ENCODE measurements at places on chromosomes 7 and 10.

DNA sequence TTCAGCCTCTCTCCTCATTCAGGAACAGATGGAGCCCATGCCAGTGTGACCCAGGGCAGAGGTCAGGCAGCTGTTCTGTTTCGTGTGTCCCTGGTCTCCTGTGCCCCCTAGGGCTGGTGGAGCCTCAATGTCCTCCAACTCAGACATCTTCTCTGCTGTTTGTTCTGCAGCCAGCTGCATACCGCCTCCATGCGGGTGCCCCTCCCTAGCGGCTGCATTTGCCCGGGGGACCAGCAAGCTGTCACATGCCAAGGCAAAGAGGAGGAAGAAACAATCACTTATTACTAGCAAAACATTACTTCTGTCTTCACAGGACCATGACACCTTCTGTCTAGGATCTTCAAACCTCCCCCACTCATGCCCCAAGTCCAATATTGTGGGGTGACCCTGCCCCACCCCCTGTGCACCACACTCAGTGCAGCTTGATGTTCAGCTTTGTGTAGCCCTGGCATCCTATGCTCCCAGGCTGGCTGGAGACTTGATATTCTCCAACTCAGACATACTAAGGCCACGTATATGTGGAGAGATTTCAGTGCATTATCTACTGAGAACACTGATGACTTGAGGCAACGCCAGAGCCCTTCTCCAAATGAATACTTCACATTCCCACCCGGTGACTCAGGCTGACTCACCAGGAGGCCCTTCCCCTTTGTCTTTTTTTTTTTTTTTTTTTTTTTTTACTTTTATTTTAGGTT lies 188.9 kb downstream of the SKIDA1 start:
- no peak for DNase-seq

DNA sequence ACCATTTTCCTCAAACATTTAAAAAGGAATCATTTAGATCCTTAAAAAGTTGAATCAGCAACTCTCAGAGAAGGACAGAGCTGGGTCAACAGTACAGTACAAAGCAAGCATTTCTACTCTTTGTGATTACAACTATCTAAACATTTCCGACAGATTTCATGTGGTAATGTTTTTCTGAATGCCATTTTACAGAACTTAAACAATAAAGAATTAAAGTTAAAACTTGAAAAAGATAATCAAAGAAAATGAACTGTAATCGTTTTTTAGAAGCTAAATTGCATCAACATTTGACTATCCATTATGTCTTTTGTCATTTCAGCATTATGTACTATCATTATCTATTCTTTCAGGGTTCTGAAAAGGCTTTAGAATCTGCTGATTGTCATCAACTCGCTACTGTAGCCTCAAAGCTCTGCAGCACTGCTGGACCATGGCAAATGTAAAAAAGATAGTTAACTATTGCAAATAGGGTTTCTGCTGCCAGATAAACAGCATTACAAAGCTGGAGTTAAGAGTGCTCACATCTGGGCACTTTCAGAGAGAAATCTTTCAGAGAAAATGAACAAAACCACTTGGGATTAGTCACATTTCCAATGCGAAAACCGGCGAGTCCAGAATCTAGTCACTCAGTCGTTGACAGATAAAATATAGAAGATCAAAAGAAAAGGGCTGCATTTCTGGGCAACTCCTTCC lies 160.4 kb upstream of the LAMB4 start:
- no peak for DNase-seq

GRCh38 chr7:121395494-121395960 lies 581 bp downstream of the FAM3C start:
- peak; percentile 56 for DNase-seq

GRCh38 chr10:121956111-121957061 lies 18.6 kb downstream of the NSMCE4A start:
- DNase-seq: no peak

DNA sequence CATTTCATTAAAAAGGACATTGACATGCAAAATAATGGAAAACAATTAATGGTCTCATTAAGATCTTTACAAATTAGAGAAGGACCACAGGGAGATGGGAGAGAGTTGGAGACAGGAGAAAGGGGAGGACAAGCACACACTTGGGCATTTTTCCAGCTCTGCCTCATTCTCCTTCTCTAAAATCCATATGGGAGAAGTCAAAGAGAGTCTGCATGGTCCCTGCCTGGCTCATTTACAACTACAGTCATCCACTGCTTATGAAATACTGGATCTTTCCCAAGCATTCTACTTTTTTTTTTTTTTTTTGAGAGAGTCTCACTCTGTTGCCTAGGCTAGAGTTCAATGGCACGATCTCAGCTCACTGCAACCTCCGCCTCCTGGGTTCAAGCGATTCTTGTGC lies 518.9 kb upstream of the CELF2 start:
- no peak for DNase-seq

- DNase-seq: no peak
Observed at GRCh38 chr10:69104994-69105790, 17.3 kb downstream of the SRGN start.

GRCh38 chr7:105365541-105366534 lies 22.9 kb downstream of the SRPK2 start:
- no peak for DNase-seq

- no peak for DNase-seq
Observed at GRCh38 chr7:98213296-98213887, 2.2 kb downstream of the BHLHA15 start.

DNA sequence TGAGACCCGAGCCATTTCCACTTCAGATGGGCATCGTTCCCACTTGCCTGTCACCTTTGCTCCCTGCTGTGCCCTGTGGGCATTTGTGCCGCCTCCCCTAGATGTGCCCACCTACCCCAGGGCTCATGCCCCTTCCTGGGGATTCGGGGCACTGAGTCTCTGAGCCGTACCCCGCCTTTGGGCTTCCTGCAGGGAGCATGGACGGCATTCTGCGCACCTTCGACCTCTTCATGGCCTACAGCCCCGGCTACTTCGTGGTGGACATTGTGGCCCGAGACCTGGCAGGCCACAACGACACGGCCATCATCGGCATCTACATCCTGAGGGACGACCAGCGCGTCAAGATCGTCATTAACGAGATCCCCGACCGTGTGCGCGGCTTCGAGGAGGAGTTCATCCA lies 36.3 kb upstream of the VSIR start:
- no peak for DNase-seq

GRCh38 chr10:57983281-57983791 lies 284.4 kb downstream of the IPMK start:
- no peak for DNase-seq

- no peak for DNase-seq
Observed at GRCh38 chr10:100982916-100983830, 4.1 kb downstream of the MRPL43 start.

GRCh38 chr7:45066409-45066808 lies 22.4 kb downstream of the NACAD start:
- DNase-seq: no peak

GRCh38 chr10:86401588-86402282 lies 35.1 kb upstream of the GRID1 start:
- peak; percentile 44 for DNase-seq

GRCh38 chr7:112749775-112750174 lies 40.4 kb downstream of the TMEM168 start:
- no peak for DNase-seq

DNA sequence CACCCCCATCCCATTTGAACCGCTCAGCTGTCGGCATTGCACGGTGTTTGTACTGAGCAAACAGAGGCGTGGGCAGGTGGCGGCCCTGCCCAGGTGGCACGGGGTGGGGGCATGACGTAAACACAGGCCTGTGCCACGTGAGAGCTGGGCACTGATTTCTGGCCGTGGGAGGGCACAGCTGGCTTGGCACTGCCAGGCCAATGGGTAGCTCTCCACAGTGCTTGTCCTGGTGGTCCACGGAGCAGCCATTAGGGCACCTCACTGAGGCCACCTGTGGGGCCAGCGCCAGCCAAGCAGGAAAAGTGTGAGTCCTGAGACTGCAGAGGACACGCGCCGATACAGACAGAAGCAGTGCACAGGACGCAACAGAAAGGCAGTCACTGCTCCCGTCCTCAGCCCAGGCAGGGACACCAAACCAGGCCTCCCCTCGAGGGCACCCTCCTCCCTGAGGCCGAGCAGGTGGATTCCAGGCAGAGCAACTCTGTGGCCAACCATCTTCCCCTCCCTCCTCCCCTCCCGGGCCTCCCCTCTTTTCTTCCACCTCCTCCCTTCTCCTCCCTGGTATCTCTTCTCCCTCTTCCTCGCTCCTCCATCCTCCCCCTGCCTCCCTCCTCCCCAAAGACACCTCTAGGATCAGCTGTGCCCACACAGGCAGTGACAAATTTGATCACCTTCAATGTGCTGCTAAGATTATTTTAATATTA lies 258.7 kb downstream of the ELFN1 start:
- no peak for DNase-seq

- DNase-seq: no peak
Observed at GRCh38 chr7:646487-646886, 80.0 kb upstream of the DNAAF5 start.

DNA sequence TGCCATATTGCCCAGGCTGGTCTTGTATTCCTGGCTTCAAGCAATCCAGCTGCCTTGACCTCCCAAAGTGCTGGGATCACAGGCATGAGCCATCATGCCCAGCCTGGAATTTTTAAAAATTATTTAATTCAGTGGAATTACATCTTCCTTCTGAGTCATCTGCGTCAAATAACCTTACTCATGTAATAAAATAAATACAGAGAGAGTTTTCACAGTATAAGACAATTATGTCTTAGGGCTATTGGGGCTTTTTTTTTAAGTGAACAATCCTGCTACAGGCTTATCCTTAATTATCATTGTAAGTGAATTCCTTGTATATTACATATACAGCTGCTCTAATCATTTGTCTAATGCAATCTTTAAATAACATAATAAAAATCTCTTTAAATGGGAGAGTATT lies 108.3 kb downstream of the MAPK8 start:
- no peak for DNase-seq

DNA sequence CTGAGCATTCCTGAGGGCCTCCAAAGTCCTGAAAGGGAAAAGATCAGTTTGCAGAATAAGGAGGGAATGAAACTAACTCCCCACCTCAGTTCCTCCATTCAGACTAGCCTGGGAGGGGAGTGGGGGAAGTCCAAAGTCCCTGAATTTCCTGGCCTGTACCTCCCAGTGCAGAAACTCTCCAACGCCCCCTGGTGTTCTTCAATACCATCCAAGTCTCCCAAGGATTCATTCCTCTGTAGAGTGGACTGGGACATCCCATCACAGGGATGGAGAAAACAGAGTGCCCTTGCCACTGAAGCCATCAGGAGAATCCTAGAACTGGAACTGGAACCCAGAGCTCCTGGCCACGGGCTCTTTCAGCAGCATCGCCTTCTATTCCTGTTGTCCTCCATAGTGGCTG lies 1.6 kb upstream of the COL13A1 start:
- DNase-seq: no peak

GRCh38 chr10:49745756-49746155 lies 16.4 kb downstream of the OGDHL start:
- no peak for DNase-seq

GRCh38 chr10:11853468-11853867 lies 30.3 kb downstream of the PROSER2 start:
- DNase-seq: no peak

DNA sequence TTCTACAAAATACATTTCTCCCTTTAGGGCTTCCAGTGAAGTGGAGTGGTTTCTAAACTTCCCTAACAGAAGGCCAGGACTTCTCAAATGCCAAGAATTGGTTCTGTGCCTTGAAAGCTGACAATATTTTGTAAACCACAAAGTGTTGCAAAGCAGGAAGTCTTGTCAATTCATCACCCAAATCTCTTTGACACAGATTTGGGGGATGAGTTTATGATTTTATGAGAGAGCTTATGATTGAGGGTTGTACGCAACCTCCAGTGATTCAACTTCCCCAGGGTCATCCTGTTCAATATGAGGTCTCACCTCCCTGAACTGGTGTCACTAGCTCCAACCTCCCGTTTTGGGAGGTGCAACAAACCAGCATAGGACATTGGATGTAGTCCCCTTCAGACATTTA lies 83.7 kb downstream of the PRLHR start:
- no peak for DNase-seq

DNA sequence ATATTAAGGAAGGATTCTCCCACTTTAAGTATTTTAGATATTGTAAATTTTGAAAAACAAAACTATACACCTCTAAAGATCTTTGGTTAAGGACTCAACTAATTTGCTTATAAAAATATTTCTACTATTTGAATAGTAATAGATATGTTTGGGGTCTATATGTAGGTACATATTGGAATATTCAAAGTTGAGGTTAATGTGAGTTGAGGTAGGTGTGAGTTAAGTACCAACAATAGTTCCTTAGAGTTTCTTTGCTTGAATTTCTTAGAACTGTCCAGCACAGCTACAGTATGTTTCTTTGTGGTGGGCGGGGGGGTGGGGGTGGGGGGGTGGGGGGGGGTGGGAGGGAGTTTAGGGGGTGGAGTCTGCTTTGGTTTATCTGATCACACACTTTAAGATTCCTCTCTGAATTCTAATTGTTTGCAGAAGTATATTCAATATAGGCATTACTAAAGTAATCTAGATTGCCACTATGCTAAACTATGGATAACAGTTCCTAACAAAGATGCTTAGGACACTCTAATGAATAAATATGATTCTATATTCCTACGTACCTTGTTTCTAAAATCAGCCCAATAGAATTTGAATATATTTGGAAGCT lies 2.1 kb downstream of the GRM3 start:
- DNase-seq: no peak

- no peak for DNase-seq
Observed at GRCh38 chr10:81007872-81008271, 470.2 kb downstream of the SH2D4B start.

- DNase-seq: peak; percentile 18
Observed at GRCh38 chr10:77925795-77926565, 575 bp downstream of the DLG5 start.

DNA sequence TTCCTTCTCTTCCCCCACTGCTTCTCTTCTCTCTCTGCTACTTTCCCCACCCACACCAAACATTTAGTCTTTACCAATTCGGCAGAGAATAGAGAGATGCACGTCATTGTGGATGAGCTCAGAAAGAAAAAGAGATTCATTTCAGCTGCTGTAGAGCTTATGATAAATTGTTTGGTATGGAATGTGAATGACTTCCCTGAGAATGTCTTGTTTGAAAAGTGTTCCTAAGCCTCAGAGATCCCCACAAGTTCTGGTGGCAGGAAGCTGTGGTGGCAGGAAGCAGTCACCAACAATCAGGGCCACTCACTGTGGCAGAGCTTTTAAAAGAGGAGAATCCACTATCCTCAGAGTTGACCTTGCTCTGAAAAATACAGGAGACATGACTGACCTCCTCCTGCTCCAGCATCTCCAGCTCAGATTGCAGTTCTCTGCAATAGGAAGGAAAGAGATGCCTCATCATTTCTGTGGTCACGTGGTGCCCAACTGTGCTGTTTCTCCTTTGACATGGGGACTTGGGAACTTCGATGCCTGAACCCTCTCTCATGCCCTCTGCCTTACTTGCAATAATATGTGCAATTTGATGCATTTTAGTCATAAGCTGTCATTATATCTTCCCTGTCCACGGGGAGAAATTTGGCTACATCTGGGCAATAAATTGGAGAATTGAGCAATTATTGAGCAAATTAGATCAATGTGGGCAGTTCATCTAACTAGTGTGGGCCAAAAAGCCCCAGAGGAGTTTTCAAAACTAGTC lies 76.5 kb downstream of the BMPER start:
- DNase-seq: no peak
